ENCODE measurements at places on chromosomes 16 and 17.

- no peak for DNase-seq
Observed at GRCh38 chr16:87391324-87391949, 699 bp upstream of the MAP1LC3B start.

DNA sequence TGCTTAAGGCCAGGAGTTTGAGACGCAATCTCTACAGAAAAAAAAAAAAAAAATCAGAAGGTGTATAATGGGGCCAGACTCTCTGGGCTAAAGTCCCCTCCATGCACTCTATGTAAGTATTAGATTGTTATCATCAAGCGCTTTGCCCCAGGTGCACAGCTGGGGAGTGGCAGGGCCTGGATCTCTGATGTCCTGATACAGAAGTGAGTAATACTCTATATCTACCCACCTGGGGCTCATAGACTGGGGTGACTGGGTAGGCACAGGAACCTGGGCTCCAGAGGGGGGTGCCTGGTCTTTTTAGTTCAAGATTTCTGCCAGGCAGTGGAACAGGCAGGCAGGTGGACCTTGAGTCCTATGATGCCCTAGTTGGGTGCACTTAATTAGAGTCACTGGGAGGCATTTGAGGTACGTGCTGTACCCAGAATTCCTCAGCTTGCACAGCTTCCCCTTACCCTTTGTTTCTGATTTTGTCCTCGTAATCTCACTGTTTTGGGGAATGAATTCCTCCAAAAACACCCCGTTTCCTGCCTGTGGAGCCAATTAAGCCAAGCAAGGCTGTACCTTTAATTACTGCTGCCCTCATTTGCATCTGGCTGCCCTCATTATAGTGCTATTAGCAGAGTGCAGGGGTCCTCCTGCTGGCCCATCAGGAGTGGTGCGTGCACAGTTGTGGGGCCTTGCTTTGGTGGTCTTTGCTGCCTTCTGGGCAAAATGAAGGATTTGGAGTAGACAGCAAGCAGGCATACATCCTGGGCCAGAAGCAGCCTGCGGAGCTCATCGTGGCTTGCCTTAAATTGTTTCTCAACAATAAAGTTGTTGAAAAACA, 239.0 kb downstream of the SNX29 start:
- DNase-seq, result no peak

- DNase-seq, result no peak
Observed at GRCh38 chr16:11510178-11510973, 76.3 kb downstream of the LITAF start.

DNA sequence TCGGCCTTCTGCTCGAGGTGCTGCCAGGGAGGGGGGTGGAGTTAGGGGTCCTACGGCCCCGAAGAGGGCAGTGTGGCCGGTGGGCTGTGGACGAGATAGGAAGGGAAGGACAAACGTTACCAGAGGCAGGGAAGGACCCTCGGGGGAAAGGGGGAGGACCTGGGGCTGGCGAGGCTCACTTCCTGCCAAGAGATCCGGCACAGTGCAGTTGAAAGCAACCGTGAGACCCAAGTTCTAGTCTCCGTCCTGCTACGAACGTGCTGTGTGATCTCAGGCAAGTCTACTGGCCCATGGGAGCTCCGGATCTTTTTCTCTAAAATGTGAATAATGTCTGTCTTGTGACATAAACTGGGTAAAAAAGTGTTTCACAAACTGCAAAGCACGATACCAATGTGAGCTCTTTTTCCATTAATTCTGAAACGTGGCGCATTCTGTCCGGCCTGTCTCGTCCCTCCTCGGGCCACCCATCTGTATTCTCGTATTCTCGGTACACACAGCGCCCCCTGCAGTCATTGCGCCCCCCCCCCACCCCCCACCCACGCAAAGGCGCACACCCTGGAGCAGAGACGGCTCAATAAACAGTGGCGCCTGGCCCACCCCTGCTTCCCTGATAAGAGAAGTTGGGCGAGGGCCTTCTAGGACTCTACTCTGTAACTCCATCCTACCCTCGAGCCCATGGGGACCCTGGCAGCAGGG, 8.8 kb downstream of the CYGB start:
- DNase-seq, result no peak

GRCh38 chr16:48558371-48558841, 51.6 kb downstream of the N4BP1 start:
- no peak for DNase-seq

DNA sequence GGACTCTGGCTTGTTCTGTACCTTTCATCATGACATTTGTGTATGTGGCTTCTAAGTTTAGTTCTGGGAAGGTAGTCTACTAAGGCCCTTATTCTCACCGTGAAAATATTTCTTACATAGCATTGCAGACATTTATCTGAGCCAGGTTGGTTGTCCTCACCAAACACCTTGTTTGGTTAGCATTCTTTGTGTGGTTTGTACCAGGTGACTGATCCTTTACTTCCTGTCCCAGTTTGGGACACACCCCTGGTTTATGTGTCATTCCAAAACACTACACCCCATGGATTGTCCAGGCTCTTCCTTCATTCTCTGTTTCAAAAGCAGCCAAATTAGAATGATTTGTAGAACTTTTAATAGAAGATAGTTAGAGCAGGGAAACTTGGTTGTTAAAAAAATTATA, 23.2 kb upstream of the DUSP14 start:
- no peak for DNase-seq

- DNase-seq, result no peak
Observed at GRCh38 chr16:64151990-64152767, 969.7 kb downstream of the CDH11 start.

DNA sequence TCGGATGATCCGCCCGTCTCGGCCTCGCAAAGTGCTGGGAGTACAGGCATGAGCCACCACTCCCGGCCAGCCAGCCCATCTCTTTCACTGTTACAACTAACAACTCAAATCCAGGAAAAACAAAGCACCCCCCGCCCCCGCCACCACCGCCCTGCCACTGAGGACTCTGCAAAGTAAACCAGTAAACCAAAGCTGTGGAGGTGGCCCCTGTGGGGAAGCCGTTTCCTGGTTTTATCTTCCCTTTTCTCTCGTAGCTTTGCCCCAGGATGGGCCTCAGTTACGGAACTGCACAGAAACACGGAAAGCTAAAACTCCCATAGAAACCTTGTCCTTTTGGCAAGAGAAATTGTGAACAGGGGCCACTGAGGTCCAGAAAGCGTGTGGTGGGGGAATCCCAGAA, 17.5 kb downstream of the CHMP6 start:
- no peak for DNase-seq

GRCh38 chr17:14352136-14352535, 51.3 kb downstream of the HS3ST3B1 start:
- no peak for DNase-seq

DNA sequence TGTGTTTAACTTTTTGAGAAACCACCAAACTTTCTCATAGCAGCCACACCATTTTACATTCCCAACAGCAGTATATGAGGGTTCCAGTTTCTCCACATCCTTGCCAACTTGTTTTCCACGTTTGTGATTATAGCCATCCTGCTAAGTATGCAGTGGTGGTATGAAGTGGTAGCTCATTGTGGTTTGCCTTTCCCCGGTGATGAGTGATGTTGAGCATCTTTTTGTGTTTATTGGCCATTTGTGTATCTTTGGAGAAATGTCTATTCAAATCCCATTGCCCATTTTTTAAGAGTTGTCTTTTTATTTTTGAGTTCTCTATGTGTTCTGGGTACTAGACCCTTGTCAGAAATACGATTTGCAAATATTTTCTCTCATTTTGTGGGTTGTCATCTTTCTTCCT, 17.4 kb downstream of the SF3B3 start:
- no peak for DNase-seq

DNA sequence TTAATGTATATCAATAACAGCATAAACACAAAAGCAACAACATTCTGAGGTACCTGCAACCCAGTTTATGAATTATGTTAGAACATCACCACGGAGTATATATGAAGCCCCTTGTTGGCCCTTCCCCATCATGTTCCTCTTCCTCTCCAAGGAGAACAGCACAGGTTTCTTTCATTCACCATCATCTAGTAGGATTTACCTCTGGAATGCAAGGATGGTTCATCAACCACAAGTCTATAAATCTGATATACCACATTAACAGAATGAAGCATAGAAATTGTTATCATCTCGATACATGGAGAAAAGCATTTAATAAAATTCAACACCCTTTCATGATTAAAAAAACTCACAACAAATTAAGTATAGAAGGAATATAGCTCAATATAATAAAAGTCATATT, 6.2 kb upstream of the PRSS54 start:
- DNase-seq, result no peak

DNA sequence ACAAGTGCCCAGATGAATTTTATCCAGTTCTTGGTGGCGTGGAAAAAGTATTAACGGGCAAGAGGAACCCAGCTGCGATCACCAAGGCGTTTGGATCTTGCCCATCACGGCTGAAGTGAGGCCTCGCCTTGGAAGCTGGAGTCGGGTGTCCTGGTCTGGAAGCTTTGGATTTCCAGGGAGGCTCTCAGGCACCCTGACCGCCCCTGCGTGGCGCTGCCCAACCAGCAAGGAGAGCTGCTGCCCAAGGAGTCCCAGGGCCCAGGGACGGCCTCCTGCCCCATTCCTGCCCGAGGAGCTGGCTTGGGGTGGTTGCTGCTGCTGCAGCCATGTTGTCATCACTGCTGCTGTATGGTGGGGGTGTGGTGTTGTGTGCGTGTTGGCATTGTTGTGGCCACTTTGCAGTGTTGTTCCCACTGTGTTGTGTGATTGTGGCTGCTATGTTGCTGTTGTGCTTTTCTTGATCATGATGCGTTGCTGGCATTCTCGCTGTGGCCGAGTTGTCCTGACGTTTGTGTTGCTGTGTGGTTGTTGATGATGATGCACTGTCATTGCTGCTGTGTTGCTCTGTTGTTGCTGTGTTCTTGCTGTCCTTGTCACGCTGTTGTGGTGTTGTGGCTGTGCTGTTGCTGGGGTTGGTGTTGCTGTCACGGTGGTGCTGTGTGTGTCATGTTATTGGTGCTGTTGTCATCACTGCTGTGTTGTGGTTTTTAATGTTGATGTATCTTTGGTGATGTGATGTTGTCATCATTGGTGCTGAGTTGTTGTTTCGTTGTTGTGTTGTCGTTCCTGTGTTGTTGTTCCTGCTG, 318.8 kb downstream of the C16orf95 start:
- DNase-seq, result no peak
